ENCODE measurements at places on chromosomes 12 and 14. TPM values are rescaled to one million over a fixed set of nuclear protein-coding genes. Genes with fewer than 3 reads are reported as not detected.

Gene CAND1
- total RNA-seq = 337 TPM

Gene C12orf54
- not detected for total RNA-seq

Gene PLBD1
- total RNA-seq = 0.94 TPM

Gene HCAR1
- 0.31 TPM for total RNA-seq

Gene SLC2A14
- total RNA-seq = not detected

Gene PRORP
- total RNA-seq = 30.4 TPM

Gene PRR4
- 13.5 TPM for total RNA-seq

Gene CINP
- 40.1 TPM for total RNA-seq

Gene LBHD2
- total RNA-seq = not detected

Gene GPRC5D
- not detected for total RNA-seq

Gene C12orf50
- total RNA-seq = 0.31 TPM

Gene UNC79
- 94.2 TPM for total RNA-seq

Gene GLIPR1L1
- total RNA-seq = not detected

Gene HNF1A
- not detected for total RNA-seq

Gene TAS2R13
- 25.0 TPM for total RNA-seq

Gene EIF2S3B
- 0.94 TPM for total RNA-seq

Gene KRT2
- total RNA-seq = not detected

Gene TCTN1
- total RNA-seq = 60.1 TPM

Gene PPP1R3E
- total RNA-seq = 12.8 TPM

Gene SDR9C7
- total RNA-seq = 0.31 TPM

Gene LALBA
- total RNA-seq = not detected

Gene PPFIA2
- 338 TPM for total RNA-seq

Gene DPPA3
- total RNA-seq = not detected

Gene AKAP5
- 19.1 TPM for total RNA-seq

Gene GPN3
- 12.5 TPM for total RNA-seq

Gene PPP4R4
- total RNA-seq = 1.6 TPM

Gene SYT10
- 1.3 TPM for total RNA-seq

Data from parietal lobe (tissue), 2 donors.